ENCODE measurements at places on chromosomes 1 and 21.

GRCh38 chr1:236301080-236301957, 19.6 kb upstream of the ERO1B start:
- DNase-seq: no peak

DNA sequence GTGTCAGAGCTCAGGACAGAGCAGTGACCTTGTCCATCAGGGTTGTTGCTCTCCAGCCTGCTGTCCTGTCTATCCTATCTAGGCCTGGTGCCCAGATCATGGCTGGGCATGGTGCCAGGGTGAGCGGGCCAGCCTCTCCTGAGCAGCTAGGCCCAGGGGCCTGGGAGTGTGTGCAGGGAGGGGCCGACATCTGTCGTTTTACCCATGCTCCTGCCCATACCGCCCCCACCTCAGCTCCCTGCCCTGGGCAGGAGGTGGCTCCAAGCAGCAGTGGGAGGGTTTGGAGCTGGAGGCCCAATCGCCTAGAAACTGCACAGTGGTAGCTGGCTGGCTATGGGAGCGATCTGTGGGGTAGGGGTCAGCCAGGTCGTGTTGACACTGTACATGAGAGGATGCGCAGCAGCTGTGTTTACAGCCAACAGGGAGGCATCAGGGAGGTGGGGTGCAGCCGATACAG, 6.5 kb downstream of the INSRR start:
- no peak for DNase-seq

GRCh38 chr1:98090351-98090750, 169.5 kb upstream of the DPYD start:
- no peak for DNase-seq

GRCh38 chr1:207866471-207867135, 44.3 kb downstream of the CD34 start:
- DNase-seq: no peak

- no peak for DNase-seq
Observed at GRCh38 chr1:219797683-219798082, 130.7 kb downstream of the SLC30A10 start.

- peak; percentile 29 for DNase-seq
Observed at GRCh38 chr1:18256282-18257235, 149.0 kb downstream of the IGSF21 start.

DNA sequence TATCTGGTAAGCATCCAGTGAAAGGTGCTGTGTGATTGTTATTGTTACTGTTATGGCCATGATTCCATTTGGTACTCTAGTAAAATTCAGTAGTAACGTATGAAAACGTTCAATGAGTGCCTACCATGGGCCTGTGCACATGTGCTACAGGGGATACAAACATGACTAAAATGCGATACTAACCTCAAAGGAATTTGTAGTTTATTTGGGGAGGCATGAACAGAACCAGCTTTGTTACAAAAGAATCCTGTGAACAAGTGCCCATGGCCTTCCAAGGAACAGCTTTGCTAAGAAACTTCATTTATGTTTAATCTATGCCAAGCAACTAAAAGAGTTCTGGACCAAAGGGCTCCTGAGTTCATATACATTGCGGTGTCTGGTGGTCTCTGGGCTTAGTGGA, 28.7 kb downstream of the PTGFR start:
- DNase-seq: no peak

DNA sequence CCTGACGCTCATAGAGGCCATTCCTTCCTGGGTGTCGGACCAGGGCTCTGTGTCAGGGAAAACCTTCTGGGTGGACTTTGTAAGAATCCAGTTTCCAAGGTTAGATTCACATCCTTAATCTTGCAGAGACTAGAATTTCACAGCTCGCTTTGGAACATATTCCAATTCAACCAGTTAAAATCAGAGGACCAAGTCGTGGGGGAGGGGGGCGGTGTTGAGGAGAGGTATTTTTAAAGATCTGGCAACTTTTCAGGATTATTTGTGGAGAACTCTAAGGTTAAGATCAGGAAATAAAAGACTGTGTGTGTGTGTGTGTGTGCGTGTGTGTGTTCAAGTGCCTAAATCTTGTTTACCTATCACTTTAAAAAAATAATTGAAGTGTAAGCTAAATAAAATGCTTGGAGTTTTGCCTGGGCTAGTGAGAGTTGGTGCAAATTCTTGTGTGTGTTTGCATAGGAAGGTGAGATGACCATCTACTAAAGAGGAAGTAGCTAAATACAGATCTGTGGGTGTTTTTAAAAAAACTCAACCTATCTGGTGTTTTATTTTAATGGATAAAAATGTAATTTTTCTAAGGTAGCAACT, 21.8 kb downstream of the TENT5C start:
- DNase-seq: no peak

DNA sequence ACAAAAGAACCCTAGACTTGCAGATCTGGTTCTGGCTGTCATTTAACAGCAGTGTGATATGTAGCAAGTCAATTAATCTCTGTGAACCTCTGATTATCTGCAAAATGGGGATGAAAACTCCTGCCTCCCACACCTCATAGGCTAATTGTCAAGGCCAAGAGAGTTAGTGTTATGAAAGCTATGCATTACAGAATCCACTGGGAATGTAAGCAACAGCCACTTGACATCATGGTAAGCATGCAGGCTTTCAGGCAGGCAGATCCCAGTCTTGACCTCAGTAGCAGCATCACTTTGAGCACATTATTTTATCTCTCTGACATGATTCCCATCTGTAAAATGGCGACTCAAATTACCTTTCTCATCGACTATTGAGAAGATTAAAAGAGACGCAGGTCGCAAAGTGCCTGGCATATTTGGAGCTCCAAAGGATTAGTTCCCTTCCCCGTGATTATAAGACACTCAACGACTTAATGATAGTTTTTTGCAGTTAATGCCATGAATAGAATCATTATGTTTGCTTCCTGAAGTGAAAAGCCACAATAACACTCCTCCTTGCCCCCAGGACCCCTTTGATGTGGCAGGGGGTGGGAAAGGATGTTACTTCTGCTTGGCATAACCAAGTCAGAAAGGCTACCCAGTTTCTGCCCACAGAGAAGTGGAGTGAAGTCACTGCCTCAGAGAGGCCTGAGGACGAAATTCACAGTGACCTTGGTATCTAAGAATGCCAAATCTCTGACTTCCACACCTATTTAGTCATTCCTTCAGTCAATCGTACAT, 273.0 kb upstream of the NFIA start:
- DNase-seq: no peak

- DNase-seq: no peak
Observed at GRCh38 chr1:238340989-238341388, 450.3 kb upstream of the ZP4 start.

GRCh38 chr1:168252204-168252733, 26.5 kb downstream of the SFT2D2 start:
- no peak for DNase-seq

GRCh38 chr1:53340660-53341520, 13.0 kb upstream of the LRP8 start:
- DNase-seq: no peak

DNA sequence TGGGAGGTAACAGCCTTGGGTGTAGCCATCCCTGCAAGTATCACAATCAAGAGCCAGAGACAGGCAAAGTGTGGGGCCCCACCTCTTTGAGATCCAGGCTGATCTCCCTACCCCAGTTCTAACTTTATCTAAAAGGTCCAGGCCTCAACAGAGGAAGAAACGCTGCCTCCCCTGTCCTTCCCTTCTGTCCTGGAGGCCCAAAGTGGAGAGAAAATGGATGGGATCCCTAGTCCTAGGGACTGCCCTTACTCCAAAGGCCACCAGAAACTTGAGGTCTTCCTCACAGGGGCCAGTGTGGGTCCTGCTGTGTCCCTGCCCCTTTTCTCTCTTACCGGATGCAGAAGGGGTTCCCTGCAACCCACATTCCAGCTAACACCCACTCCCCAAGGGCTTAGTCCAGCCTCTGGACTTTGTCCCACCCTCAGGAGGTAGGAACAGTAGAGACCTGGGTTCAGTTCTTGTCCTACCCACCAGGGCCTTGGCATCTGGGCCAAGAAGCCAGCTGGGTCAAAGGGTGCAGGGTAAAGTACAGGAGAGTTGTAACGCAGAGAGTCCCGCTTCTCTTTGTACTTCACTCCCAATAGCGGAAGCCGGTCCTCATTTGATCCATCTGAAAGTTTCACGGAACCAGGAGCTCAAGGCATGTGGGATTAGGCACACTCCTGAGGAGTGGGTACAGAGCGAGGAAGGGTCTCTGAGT, 1.9 kb downstream of the HDGF start:
- peak; percentile 55 for DNase-seq

DNA sequence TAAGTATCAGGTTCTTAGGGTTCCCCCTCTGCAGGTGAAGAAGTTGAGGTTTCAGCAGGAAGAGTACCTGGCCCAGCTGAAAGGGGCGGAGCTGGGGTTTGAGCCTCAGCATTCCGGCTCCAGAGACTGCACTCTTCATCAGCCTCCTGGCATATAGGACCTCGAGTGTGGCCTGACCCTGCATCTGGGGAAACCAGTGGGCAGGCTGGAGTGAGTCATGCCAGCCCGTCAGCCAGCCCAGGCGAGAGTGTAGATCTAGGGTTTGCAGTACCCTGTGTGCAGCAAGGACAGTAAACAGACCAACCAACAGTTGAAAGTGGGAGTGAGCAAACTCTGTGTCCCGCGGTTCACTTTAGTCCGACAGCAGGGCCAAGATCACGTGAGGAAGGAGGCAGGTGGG, 14.1 kb downstream of the MFSD2A start:
- no peak for DNase-seq

GRCh38 chr1:184685116-184685515, 69.5 kb downstream of the EDEM3 start:
- DNase-seq: peak; percentile 18

GRCh38 chr1:63713627-63714481, 60.0 kb upstream of the ROR1 start:
- peak; percentile 36 for DNase-seq

- DNase-seq: no peak
Observed at GRCh38 chr1:2460996-2461751, 14.9 kb upstream of the PLCH2 start.

DNA sequence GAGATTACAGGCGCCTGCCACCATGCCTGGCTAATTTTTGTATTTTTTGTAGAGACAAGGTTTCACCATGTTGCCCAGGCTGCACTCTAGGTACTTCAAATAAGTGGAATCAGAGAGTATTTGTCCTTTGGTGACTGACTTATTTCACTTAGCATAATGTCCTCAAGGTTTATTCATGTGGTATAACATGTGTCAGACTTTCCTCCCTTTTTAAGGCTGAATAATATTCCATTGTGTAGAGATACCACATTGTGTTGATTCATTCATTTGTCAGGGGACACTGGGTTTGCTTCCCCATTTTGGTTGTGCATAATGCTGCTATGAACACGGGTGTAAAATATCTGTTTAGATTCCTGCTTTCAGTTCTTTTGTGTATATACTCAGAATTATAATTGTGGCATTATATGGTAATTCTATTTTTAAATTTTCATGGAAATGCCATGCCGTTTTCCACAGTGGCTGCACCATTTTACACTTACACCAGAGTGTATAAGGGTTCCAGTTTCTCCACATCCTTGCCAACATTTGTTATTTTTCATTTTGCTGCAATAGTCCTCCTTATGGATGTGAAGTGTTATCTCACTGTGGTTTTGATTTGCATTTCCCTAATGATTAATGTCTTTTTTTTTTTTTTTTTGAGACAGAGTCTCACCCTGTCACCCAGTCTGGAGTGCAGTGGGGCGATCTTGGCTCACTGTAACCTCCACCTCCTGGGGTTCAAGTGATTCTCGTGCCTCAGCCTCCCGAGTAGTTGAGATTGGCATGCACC, 35.1 kb downstream of the IL6R start:
- no peak for DNase-seq

DNA sequence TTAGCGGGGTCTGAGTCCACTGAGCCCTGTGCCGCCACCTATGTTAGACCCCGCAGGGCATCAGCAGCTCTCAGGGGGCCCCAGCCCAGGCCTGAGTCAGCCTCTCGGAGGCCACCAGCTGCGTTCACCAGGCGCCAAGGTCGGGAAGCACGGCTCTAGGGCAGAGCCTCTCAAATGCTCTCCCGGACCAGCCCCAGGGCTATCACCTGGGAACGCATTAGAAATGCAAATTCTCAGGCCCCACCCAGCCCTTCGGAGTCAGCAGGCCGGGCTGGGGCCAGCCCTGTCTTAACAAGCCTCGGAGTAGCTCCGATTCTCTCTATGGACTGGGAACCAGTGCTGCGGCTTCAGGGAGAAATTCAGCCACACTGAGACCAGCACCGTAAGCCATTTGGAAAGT, 37.2 kb upstream of the TSPEAR start:
- DNase-seq: no peak

DNA sequence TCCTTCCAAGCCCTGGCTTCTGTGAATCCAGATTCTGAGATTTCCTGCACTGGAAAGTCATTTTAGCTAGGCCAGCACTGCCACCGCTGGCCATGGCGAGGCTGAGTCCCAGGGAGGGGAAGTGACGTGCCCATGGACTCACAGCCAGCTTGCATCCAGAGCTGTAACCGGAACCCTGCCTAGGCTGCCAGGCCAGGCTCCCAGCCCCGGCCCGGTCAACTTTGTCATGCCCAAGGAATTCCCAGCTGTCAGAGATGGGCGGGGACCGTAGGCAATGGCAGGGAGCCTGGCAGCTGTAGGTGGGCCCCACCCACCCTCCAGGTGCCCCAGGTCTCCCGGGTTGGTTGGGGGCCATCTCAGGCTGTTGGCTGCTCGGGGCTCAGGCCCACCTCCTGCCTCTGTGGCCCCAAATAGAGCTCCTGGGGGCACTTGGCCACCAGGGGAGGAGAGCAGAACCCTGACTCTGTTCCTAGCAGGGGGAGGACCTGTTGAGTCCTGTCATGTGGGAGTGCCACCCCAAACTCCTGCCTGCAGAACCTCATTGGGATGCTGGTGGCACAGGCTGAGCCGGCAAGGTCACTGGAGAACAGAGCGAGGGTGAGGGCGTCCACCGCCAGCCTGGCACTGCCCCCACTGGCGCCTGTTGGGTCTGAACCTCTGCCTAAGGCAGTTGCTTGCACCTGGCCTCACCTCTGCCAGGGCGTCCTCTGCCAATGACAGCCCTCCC, 57.8 kb downstream of the FOXO6 start:
- no peak for DNase-seq

- DNase-seq: peak; percentile 78
Observed at GRCh38 chr1:200488375-200489165, 78.7 kb upstream of the ZNF281 start.

DNA sequence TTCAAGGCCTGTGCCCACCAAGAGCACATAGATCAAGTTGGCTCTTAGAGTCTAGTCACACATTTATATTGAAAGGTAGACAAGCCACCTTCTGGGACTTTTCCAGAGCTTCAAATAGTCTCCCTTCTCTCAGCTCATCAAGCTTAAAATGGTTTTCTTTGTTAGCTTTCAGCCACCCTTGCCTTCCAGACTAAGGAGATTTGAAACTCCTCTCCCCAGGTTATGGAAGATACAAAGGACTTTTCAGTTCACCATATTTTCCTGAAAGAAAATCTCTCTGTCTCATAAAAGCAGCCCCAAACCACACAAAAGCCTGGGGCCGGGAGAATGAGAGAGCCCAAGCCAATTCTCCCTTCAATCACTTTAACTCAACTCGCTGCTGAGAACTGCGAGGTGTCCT, 134.1 kb downstream of the ZC3H11B start:
- no peak for DNase-seq

DNA sequence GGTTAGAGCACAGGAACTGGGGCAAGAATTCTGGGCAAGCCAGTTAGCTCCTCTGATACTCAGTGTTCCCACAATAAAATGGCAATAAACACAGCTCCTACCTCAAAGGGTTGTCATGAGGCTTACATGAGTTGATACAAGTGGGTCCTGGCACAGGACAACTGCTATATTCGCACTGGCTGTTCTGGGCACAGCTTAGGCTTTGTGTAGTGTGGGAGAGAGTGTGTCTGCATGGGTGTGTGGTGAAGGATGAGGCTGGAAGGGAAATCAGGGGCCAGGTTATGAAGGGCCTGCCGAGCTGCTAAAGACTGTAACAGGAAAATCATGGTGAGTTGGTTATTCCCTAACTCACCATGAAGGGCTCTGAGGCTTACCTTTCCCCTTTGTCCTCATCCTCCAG, 18.7 kb downstream of the ETV3 start:
- DNase-seq: no peak

All from NAMALWA (cell line).